Occipital lobe (tissue), 3 donors: ENCODE measurements at places on chromosomes 12 and 14. TPM values are rescaled to one million over a fixed set of nuclear protein-coding genes. Genes with fewer than 3 reads are reported as not detected.

DNA sequence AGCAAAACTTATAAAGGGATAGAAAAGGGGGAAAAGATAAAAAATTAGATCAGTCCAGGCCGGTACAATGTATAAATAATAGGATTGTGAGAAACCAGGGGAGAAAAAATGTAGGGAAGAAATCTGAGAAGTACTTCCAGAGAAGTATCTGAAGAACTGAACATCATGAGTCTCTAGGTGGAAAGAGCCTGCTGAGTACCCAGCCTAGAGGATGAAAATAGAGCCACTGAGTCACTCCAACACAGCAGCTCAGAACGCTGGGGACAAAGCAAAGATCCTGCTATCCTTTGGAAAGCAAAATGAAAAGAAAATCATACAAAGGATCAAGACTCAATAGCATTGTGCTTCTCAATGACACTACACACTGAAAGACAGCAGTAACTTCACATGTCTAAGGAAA, 138.0 kb downstream of the ANO6 start:
- DNase-seq, result no peak

DNA sequence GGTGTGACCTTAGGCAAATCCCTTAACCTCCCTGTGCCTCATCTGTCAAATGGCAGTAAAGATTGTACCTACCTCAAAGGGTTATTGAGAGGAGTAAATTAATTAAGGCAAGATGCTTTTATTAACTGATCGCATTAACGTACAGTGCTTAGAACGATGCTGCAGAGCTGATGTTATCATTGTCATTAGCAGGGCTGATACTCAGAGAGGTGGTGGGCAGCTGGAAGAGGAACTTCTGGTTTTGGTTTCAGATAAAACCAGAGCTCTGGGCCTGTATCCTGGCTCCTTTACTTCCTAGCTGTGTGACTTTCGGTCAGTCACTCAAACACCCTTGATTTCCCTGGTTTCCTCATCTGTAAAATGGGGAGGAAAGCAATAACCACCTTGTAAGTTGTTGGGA, 55.1 kb downstream of the CALM1 start:
- no peak for DNase-seq

DNA sequence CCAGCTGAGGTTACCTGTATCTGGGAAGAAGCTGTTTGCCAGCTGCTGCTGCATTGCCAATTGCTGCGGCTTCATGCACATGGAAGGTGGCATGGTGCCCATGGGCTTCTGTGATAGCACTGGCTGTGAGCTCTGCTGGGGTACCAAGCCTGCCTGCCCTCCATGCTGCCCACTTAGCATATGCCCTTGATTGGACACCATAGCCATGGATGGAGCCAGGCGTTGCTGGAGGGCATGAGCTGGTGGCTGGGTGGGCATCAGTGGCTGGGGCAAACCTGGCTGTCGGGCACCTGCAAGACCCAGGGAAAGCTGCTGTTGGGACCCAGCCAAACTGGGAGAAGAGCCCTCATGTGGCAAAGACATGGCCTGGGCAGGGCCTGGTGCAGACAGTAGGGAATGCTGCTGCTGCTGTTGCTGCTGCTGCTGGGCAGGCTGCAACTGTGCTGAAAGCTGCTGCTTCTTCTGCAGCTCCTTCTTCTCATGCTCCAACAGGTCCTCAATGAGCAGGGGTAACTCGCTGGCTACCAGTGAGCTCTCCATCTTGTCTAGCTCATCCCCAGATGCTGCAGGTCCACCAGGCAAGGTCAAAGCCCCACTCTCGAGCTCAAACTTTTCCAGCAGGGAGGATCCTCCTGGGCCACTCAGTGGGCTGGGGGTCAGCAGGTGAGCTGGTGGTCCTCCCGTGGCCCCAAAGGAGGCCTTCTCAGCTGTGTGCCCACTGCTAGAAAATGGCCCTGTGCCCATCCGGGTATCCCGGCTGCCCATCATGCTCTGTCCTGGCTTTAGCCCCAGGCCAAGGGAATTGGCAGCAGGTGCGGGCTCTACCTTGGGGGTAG, 18.8 kb upstream of the PRKAG1 start:
- no peak for DNase-seq

DNA sequence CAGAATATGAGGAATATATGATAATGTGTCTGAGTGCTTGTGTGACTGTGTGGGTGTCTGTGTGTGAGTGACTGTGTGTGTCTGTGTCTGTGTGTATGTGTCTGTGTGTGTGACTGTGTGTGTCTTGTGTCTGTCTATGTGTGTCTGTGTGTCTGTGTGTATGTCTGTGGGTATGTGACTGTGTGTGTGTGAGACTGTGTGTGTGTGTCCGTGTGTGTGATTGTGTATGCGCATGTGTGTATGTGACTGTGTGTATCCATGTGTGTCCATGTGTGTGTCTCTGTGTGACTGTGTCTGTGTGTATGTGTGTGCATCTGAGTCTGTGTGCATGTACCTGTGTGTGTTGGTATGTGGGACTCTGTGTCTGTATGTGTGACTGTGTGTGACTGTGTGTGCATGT, 1361.2 kb upstream of the TMEM132C start:
- no peak for DNase-seq

FAM90A1 gene
- 0.16 TPM for total RNA-seq

TAS2R42 gene
- total RNA-seq, result not detected
